ENCODE measurements at places on chromosomes 4 and X.

DNA sequence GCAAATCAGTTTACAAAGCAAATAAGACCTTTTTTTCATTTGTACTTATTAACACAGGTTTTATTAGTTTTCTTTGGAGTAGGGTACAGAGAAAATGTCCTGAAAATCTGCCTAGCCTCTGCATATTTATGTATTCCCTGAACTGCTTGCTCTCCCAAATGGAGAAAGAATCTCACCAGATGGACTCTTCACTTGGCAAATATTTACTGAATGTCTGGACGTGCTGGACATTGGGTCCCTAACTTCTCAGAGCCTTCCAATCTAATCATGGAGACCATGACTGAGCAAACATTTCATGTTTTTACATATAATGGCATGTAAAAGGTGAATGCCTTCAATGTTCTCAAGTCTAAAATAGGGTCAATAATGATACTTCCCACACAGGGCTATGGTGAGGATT, 126.0 kb downstream of the CHRDL1 start:
- DNase-seq, result no peak

DNA sequence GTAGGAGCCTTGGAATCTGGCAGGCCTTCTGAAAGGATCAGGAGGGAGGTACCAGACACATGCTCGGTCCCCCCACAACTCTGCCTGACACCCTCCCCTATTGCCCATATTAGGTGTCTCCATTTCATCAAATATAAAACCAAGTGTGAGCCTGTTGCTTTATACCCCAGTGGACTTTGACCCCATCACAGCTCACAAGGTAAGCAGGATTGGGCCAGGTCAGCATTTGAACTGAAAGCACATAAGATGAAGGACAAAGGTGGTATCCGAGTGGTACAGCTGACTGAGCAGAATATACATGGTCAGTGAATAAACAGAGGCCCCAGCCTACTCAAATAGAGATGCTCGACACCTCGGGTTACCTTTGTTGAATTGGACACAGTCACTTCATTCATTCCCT, 20.0 kb downstream of the SLC25A43 start:
- no peak for DNase-seq

- no peak for DNase-seq
Measured at GRCh38 chr4:162837241-162837640, 329.4 kb downstream of the NAF1 start.

DNA sequence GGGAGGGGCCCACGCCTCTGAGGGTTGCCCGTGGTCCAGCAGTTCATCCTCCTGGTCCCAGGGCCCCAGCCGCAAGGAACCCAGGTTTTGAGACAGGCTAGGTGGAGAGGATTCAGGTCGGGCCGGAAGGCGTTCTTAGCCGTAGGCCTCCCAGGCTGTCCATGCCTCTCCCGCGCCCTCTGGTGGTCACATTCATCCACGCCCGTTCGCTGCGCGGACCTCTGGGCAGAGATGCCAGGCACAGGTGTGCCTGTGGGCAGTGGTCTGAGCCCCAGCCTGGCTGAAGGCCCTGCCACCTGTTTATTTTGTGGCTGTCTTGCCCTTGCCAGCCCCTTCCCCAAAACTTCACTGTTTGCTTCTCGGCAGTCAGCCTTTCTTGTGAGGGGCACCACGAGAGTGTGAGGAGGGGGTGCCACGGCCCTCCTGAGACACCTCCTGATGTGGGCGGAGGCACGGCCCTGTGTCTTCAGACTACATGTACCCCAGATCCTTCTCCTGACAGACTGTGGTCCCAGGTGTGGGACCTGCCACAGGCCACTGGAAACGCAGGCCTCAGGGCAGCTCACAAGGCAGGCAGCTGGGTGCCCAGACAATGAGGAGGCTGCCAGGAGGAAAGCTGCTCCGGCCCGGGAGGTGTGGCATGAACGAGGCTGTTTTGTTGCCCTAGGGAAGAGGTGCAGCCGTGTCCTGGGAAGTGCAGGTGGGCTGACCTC, 5.0 kb downstream of the UVSSA start:
- DNase-seq, result peak; percentile 74

DNA sequence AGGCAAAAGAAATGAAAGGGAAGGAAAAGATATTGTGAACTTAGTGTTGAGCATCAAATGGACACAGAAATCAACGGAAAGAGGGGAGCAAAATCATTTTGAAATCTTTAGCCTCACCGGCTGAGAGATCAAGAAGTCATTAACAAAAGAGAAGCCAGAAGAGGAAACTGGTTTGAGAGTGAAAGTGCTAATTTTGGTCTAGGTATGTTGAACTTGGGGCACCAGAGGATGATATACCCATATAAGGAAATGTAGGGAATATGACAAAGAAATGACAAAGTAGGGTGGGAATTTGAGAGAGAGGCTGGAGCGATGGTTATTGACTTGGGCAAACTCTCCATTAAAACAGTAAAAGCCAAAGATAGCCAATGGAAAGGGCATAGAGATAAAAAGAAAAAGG, 183.4 kb upstream of the ATOH1 start:
- DNase-seq, result no peak

DNA sequence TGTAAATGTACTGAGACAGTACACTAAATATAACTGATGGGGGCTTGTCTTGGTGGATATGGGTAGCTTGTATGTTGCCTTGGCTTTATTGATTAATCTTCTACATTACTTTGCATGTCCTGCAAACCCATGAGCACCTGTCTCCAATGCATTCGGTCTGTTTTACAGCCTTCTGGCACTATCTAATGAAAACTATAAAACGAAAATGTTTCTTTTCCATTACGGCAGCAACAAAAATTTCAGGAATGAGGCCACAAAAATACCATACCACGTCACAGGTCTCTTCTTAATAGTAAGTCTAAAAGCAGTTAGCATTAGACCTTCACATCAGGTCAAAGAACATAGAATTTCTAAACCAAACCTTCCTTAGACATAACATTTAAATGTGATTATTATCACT, 49.8 kb downstream of the EDNRA start:
- DNase-seq, result no peak

DNA sequence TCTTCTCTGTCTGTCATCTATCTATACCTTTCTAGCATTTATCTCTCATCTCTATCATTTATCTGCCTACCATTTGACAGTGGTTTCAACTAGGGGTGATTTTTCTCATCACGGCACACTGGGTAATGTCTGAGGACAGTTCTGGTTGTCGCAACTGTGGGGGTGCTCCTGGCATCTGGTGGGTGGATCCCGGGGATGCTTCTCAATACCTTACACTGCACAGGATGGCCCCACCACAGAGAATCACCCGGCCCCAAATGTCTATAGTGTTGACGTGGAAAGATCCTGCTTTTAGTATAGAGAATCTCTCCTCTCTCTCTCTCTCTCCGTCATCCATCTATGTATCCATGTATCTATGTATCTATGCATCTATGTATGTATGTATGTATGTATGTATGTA, 7.2 kb downstream of the P2RY8 start:
- DNase-seq, result no peak

DNA sequence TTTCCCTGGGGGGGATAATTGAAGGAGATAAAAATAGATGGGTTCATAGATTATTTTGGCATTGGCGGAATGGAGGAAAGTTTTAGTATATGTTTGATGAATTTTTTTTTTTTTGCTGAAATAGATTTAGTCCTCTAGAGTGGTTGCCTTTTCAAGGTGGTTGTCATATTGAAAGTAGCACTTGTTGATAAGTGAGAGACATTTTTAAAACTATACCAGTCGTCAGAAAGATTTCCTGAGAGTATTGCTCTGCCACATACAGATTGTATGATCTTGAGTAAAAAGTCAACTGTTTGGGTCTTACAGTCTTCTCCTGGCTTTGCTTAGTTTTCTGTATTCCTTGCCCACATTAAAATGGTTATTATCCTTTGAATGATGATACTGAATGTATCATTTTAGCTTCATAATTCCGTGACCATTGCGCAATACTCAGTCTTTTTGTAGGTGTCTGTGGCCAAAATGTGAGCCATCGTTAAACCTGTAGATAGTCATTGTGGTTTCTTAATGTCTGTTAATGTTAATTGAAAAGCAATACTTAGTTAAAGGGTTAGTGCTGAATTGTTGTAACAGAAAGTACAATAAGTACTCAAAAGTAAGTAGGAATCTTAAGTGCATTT, 7.1 kb downstream of the SMARCAD1 start:
- no peak for DNase-seq

DNA sequence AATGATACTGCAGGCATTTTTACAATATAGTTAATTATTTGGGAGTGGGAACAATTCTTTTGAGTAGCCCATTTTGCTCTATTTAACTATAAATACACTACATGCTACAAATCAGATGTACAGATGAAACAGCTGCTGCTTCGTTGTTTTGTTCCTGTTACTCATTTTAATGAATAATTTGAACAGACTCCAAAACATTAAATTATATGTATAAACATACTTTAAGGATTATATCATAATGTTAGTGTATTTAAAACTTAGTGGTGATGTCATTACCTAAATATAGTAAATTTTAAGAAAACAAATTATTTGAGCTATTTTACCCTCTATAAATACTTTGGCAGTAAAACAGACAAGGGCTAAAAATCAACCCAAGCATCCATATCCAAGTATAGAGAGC, 60.7 kb downstream of the GAB1 start:
- no peak for DNase-seq

- no peak for DNase-seq
Measured at GRCh38 chr4:141680060-141680459, 43.7 kb downstream of the IL15 start.

- DNase-seq, result no peak
Measured at GRCh38 chrX:136529795-136530194, 2.2 kb upstream of the VGLL1 start.

All from right kidney (tissue), 9 donors.